ENCODE measurements at places on chromosomes 7 and 10.

DNA sequence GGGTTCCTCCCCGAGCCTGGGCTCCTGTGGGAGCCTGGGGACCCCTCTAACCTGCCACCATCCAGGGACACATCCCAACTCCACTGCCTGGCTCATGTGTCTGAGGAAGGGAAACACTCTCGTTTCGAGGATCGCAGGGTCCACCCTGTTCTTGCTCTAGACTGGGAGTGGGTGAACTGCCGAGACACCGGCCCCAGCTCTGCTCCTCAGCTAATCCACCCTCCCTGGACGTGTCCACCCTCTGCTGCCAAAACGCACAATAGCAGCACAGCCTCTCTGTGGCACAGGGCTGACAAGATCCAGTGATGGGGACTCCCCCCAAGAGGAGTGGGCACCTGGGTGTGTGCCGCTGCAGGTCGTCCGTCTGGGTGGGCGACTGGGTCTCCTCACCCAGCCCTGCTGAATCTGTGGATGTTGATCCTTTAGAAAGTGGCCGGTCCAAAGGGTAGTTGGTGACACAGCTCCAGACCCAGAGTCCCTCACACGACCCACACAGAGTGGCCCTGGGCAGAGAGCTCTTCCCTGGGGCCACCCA is 65.2 kb upstream of the FAM20C start:
- H3K36me3 ChIP-seq: no peaks in the 10 kb centered on the region
- no peak overlapping the region for H3K4me3 ChIP-seq

DNA sequence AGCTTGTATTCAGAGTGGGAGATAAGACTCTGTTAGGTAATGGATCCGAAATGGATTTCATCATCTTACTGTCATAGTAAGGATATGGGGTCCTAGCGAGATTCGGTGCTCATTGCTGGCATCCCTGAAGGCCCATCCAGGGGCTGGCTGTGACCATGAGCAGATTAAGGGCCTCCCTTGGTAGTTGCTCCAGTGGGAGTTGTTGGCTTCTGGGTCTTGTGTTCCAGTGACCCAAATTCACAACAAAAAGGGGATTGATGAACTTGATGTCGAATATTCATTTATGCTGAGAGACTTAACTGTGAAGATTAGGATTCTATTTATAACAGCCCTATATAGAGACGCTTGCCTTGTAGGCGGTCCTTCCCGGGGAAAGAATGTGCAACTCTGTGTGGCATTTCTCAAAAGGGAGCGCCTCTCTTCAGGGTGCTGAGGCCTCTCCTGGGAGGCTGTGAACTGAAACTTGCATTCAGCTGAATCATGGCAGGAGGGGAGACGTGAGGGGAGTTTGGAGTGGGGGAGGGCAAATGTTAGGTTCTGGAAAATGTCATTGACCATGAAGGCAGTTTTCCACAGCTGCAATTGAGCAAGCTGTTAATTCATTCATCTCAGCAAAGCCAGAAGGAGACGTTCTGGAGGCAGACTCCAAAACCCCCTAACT is 233.1 kb upstream of the FZD8 start:
- H3K27me3 ChIP-seq: no peaks in the 10 kb centered on the region
- H3K4me3 ChIP-seq: no peak overlapping the region
- no peaks in the 10 kb centered on the region for H3K4me1 ChIP-seq
- no peaks in the 10 kb centered on the region for H3K36me3 ChIP-seq
- no peak overlapping the region for H3K27ac ChIP-seq
- DNase-seq: no peak

DNA sequence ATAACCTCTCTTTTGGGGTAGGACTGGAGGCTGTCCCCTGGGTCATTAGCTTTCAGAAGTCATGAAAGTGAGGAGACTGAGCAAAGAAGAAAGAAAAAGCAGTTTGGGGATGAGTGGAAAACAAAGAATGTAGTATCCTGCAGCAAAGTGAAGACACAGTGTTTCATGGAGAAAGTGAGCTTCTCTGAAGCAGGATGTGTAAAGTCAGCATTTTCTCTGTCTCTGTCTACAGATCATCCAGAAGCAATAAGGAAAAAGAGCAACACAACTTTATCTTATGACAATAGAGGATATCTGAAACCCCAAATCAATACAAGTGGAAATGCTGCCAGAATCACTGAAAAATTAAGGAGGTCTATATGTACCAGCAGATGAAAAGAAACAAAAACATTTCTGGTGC is 28.4 kb upstream of the ZNF248 start:
- H3K27me3 ChIP-seq: no peaks in the 10 kb centered on the region
- H3K36me3 ChIP-seq: no peaks in the 10 kb centered on the region
- H3K27ac ChIP-seq: no peak overlapping the region
- H3K4me3 ChIP-seq: no peak overlapping the region
- H3K4me1 ChIP-seq: no peaks in the 10 kb centered on the region

- H3K27me3 ChIP-seq: no peaks in the 10 kb centered on the region
- H3K36me3 ChIP-seq: no peaks in the 10 kb centered on the region
Observed at GRCh38 chr7:87344446-87344845, 1.0 kb upstream of the CROT start.

GRCh38 chr7:113936535-113936934 is 17.7 kb upstream of the PPP1R3A start:
- H3K27me3 ChIP-seq: no peaks in the 10 kb centered on the region
- H3K36me3 ChIP-seq: no peaks in the 10 kb centered on the region
- H3K4me1 ChIP-seq: no peaks in the 10 kb centered on the region
- H3K27ac ChIP-seq: no peak overlapping the region
- no peak for DNase-seq

- DNase-seq: no peak
- H3K36me3 ChIP-seq: no peaks in the 10 kb centered on the region
- no peaks in the 10 kb centered on the region for H3K27me3 ChIP-seq
- H3K4me1 ChIP-seq: no peaks in the 10 kb centered on the region
- H3K27ac ChIP-seq: no peak overlapping the region
- no peak overlapping the region for H3K4me3 ChIP-seq
Observed at GRCh38 chr7:46168671-46169383, 247.8 kb upstream of the IGFBP3 start.

- DNase-seq: no peak
- H3K4me1 ChIP-seq: peaks cover 4% of the 10 kb centered on the region
- no peaks in the 10 kb centered on the region for H3K27me3 ChIP-seq
- no peaks in the 10 kb centered on the region for H3K36me3 ChIP-seq
- H3K4me3 ChIP-seq: no peak overlapping the region
- H3K27ac ChIP-seq: no peak overlapping the region
Observed at GRCh38 chr7:152073352-152073751, 47.9 kb downstream of the GALNT11 start.

DNA sequence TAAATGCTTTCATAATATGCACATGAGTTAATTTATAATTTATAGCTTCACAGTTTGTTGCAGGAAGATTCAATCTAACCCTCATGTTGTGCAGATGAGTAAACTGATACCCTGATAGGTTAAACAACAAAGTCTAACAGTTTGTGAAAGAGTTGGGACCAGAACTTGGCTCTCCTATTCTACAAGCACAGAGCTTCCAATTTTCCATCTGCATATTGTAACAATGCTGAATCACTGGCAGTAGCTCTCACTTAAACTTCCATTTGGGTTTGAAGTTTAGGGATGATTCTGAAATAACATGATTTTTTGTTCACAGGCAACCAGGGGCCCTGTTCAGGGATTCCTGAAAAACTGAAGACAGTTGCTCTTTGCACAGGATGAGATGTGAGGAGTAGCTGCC is 179.3 kb downstream of the XPNPEP1 start:
- no peaks in the 10 kb centered on the region for H3K4me1 ChIP-seq
- no peaks in the 10 kb centered on the region for H3K36me3 ChIP-seq
- no peak overlapping the region for H3K27ac ChIP-seq
- DNase-seq: no peak
- no peaks in the 10 kb centered on the region for H3K27me3 ChIP-seq

Measured in common myeloid progenitor, CD34-positive (primary cell).